ENCODE measurements at places on chromosomes 7 and 10. TPM values are rescaled to one million over a fixed set of nuclear protein-coding genes. Genes with fewer than 3 reads are reported as not detected.

Gene ZNF488
- total RNA-seq: not detected

Gene ENTPD7
- total RNA-seq: 15.4 TPM

Gene TAS2R3
- not detected for total RNA-seq

Gene TMEM213
- total RNA-seq: not detected

Gene ARID5B
- 9.5 TPM for total RNA-seq

Gene DOCK1
- 90.4 TPM for total RNA-seq

Gene UBE2D1
- 19.9 TPM for total RNA-seq

Gene ELN
- 1.8 TPM for total RNA-seq

Gene CTAGE8
- not detected for total RNA-seq

Gene GDF2
- not detected for total RNA-seq

Gene CYP2C19
- not detected for total RNA-seq

Gene ZNF487
- total RNA-seq: 3.3 TPM

Gene FXYD4
- not detected for total RNA-seq

Gene GPR15LG
- not detected for total RNA-seq

Gene TLX1
- total RNA-seq: not detected

Gene CTBP2
- total RNA-seq: 83.2 TPM

Gene CPED1
- 2.3 TPM for total RNA-seq

Gene DNAJC30
- 4.6 TPM for total RNA-seq

Gene CELF2
- 37.6 TPM for total RNA-seq

Gene RPA3
- 5.7 TPM for total RNA-seq

Gene GPC2
- total RNA-seq: 3.2 TPM

Gene ST8SIA6
- not detected for total RNA-seq

Gene HOXA9
- 36.1 TPM for total RNA-seq

Gene CCDC7
- 2.4 TPM for total RNA-seq

Gene NUDT13
- total RNA-seq: 0.99 TPM

Gene FAM25C
- not detected for total RNA-seq

Gene PIP
- total RNA-seq: not detected

Gene PIK3CG
- total RNA-seq: 14.8 TPM

Gene GSTO2
- total RNA-seq: 2.0 TPM

Gene PTPRN2
- 13.0 TPM for total RNA-seq

Gene KNDC1
- not detected for total RNA-seq

Gene RAPGEF5
- 121 TPM for total RNA-seq

Gene HGF
- 2.0 TPM for total RNA-seq

Gene BLOC1S2
- total RNA-seq: 54.5 TPM

Gene CDK1
- total RNA-seq: 17.1 TPM

Gene C10orf67
- total RNA-seq: not detected

Gene ANKRD1
- total RNA-seq: 436 TPM

Gene STEAP4
- total RNA-seq: not detected

Gene C7orf33
- total RNA-seq: not detected

Gene PRLHR
- total RNA-seq: not detected

Gene MUC3A
- not detected for total RNA-seq

Gene DNAH11
- total RNA-seq: 3.4 TPM

Gene GNG11
- 302 TPM for total RNA-seq

Gene PTPN20
- total RNA-seq: 0.39 TPM

Gene BAIAP2L1
- 5.1 TPM for total RNA-seq

Gene SFMBT2
- total RNA-seq: 4.8 TPM

Gene PPP1R3A
- total RNA-seq: not detected

Gene HOXA3
- 6.1 TPM for total RNA-seq

Gene GCK
- total RNA-seq: 0.41 TPM

Gene GRM8
- total RNA-seq: not detected
